ENCODE measurements at places on chromosomes 3 and 15.

- peak; percentile 88 for DNase-seq
Observed at GRCh38 chr3:132352556-132353143, 35.4 kb downstream of the ACP3 start.

DNA sequence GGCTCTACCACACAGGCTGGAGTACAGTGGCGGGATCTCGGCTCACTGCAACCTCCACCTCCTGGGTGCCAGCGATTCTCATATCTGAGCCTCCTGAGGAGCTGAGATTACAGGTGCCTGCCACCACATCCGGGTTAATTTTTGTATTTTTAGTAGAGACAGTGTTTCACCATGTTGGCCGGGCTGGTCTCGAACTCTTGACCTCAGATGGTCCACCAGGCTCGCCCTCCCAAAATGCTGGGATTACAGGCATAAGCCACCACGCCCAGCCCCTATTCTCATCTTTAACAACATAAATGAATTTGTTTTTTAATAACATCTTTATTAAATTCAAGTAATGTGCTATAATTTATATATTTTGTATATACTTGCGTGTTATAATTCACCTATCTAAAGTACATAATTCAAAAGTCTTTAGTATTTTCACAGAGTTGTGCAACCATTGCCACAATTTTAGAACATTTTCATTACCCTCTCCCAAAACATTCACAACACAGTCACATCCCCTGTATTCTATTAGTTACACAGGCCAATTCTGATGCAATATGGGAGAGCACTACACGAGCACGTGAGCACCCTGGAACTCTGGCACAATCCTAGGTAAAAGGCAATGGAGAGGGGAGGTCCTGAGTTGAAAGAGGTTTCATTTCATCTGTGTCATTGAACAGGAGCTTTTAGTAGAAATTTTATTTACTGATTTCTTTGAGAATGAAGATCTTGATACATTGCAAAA, 21.2 kb upstream of the MTMR14 start:
- no peak for DNase-seq

DNA sequence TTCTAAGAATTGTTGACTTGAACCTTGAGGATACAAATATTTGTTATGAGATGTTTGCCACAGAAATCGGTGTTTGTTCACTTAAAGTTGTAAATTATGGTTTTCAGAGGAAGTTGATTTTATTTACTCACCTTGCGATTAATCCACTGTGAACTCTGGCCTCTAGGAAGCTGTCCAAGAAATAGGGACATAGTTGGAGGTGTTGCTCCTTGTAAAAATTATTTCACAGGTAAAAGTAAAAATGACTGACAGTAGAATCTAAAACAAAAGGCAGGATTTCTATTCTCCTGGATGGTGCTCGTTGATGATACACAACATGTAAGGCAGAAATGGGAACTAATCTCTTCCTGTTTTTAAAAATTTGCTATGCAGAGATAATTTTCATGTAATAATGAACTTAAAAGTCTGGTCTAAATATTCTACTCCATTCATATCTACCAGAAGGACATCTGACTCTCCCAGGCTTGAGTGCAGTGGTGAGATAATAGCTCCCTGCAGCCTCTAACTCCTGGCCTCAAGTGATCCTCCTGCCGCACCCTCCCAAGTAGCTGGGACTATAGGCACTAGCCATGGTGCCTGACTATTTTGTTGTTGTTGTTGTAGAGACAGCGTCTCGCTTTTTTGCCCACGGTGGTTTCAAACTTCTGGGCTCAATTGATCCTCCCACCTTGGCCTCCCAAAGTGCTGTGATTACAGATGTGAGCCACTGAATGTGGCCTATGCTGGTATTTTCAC, 17.1 kb upstream of the LZTFL1 start:
- DNase-seq: peak; percentile 1

DNA sequence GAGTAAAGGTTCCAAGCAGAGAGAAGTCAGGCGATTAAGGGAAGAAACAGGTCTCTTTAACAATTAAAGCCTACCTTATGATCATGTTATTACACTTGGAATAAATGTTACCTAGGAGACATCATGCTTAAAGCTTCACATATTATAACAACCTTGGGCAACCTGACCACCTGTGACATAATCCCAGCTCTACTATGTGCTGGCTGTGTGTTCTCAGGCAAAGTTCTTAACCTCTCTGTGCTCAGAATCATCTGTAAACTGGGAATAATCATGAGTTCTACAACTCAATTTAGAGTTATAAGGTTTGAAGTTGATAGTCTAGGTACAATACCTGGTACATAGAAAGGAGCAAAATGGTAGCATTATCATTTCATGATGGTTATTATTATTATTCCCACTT, 159.3 kb downstream of the MAGI1 start:
- no peak for DNase-seq

Data from Kasumi-1 (cell line).